ENCODE measurements at places on chromosomes 1 and 21.

- DNase-seq = peak; percentile 42
Observed at GRCh38 chr1:55636696-55637095, 421.5 kb upstream of the USP24 start.

DNA sequence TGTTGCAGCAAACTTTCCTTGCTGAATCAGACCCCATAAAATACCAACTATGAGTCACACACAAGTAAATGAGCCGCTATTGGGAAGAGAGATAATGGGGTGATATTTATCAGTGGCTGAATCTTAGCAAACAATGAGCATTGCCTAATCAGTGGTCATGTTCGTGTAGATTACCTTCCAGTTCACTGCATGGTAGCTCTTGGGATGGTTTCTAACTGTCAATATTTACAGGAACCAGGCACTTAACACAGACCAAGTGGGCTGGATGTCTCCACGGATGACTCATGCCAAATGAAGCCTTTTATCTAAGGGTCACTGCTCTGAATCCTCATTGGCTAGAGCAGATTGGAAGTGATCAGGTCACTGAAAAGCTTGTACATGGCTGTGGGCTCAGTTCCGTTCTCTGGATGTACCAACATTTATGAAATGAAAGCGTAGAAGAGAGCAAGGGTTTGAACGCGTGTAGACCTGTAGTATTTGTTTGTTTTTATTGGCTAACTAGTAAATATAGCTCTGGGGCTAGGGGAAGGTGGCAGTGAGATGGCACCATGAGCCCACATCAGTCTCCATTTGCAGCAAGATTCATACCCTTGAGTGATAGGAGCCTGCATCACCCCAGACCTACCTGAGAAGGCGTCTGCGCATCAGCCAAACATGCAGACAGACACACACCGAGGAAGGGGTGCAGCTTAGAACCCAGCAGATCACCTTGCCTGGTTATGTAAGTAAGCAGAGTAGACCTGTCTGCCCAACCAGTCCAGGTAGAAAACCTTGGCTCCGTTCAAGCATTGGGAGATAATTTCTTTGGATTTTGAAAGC lies 153.3 kb downstream of the TOMM20 start:
- DNase-seq = peak; percentile 88

GRCh38 chr1:233359905-233360304 lies 32.4 kb downstream of the MAP3K21 start:
- no peak for DNase-seq

DNA sequence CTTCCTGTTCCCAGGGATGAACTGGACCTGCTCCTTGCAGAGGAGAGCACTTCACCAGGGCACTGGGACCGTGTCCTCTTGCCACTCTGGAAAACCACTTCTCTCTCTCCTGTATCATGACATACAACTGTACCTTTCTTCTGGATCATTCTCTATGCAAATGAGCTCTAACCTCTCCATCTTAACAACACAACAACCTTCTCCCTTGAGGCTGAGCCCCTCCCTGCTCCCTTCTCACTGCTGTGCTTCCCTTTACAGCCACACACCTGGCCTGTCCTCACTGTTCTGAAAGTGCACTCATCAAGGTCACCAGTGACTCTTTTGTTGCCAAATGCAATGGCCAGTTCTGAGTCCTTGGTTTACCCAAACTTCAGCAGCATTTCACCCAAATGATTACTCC lies 54.5 kb upstream of the MRPS6 start:
- DNase-seq = no peak

DNA sequence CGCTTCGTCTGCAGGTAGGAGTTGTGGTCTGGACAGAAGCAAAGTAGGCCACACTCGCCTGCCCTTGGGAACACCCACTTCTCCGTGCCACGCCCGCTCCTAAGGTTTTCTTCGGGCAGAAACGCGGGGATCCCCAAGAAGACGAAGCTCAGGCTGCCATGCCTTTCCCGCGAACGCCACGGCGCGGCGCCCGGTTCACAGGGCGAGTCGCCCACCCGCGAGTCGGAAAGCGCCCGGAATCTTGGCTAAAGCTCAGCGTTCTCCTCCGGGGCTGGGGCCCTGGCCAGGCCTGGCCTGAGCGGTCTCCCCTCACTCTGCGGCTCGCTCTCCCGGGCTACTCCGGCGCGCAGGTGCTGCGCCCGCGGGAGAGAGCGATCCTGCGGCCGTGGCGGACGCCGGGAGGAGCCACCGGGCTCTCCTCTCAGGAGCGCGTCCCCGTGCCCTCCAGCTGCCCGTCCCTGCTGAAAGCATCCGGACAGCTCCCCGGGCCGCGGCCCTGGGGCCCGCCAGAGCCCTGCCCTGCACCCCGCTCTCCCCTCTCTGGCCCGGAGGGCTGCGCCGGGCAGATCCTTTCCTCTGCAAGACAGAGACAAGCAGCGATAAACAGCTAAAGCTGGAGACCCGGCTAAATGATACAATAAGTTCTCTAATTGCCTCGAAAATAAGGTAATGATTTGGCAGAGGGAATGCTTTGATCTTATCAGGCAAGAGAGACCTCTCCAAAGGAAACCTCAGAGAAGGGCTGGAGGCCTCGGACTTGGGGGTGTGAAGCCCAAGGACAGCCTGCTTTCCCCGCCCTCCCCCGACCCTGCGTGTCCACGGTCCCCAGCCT lies 6.7 kb upstream of the WNT2B start:
- DNase-seq = peak; percentile 92

- peak; percentile 53 for DNase-seq
Observed at GRCh38 chr1:119646521-119647227, 1.4 kb downstream of the ZNF697 start.

- no peak for DNase-seq
Observed at GRCh38 chr1:11578004-11578403, 76.2 kb downstream of the FBXO2 start.

DNA sequence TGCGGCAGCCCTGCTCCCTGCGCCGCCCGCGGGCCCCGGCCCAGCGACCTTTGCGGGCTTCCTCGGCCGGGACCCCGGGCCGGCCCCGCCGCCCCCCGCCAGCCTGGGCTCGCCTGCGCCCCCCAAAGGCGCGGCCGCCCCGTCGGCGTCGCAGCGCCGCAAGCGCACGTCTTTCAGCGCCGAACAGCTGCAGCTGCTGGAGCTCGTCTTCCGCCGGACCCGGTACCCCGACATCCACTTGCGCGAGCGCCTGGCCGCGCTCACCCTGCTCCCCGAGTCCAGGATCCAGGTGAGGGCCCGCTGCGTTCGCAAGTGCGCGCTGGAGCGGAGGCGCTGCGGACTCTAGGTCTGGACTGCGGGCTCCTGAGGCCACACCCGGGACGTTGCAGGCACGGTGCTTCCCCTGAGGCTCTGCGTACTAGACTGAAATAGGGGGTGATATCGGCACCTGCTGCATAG lies 351 bp downstream of the MIXL1 start:
- DNase-seq = no peak

Data from foreskin fibroblast (primary cell).